ENCODE measurements at places on chromosomes 11 and 22.

DNA sequence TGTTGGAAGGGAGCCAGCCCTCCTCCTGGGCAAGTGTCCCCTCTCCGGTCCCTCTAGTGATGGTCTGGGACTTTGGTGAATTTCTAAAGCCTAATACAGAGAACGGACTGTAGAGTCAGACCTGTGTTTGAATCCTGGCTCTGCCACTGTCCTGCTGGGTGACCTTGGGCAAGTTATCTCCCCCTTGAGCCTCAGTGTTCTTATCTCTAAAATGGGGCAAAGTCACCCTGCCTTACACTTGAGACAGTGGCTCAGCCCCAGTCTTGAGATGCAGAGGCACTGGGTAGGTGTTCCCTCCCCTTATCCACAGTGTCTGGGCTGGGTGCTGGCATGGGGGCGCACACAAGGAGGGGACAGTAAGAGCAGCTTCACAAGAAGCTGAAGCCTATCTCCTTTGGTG lies 20.9 kb downstream of the DGAT2 start:
- DNase-seq: no peak

GRCh38 chr11:124313131-124313530 lies 618 bp downstream of the OR8D1 start:
- DNase-seq: no peak

GRCh38 chr22:45650721-45651120 lies 20.9 kb upstream of the ATXN10 start:
- DNase-seq: no peak

- DNase-seq: no peak
Observed at GRCh38 chr11:36620246-36620645, 22.2 kb upstream of the RAG2 start.

DNA sequence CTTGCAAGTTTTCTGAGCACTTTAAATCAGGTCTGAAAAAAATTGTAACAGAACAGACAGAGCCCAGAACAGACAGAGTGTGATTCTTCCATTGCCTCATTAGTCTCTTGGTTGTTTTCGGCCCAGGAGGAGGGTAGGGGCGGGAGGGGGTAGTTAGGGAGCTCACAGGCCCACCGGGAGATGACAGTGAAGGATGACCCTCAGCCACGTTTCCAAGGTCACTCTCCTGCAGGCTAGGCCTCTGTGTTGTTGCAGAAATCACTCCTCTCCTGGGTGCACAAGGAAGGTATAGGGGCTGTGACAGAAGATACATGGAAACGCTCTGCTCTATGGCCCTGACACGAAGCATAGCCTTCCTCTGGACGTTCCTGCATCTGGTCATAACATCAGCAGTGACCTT lies 69.3 kb downstream of the ABTB2 start:
- DNase-seq: no peak

- DNase-seq: no peak
Observed at GRCh38 chr11:92879086-92879485, 90.4 kb upstream of the MTNR1B start.

DNA sequence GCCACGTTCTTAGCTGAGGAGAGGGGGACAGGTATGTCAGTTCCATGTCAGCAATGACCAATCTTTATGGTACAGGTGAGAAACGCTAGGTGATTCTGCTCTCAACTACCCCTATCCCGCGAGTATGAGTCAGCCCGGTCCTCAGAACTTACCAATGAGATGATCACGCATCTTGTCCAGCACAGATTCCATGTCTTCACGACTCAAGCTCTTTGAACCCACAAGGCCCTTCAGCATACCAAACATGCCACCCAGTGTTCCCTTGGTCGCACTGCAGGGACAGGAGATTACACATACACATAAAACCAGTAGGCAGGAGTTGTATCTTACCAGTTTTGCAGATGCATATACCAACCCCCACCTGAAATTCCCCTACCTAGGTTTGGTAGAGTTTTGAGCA lies 2.9 kb downstream of the SRPRA start:
- DNase-seq: no peak
